GM13976 (cell line): ENCODE measurements at places on chromosomes 5 and 9.

DNA sequence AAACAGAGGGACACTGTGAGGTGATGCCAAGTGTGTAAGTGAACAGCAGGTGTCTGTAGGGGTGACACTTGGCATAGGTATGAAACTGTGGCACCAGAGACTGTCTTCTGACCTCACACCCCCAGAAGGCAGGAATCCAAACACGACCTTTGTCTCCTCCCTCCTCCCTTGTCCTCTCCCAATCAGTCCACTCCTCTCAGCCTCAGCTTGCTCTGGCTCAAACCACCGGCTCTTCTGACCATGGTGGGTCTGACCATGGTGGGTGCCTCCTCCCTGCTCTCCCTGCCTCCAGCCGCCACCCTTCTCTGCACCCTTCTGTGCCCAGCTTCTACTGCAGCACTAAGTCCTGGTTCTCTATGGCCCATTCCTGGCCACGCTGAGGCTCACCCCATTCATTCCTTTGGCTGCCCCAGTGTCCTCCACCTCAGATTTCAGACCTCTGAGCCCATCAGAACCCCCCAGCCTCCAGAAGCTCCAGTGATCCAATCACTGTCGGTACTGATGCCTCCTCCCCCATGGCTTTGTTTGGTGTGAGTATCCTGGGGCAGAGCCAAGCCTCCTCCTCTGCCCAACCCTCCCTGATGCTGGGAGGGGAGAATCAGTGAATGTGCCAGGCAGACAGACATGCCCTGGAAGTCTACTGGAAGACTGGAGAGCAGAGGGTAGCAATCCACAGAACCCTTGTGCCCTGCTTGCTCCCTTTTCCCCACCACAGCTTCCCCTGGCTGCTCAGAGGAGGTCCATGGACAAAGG is 1.7 kb upstream of the ARID3C start:
- DNase-seq = no peak

- no peak for DNase-seq
Observed at GRCh38 chr5:29218138-29218537, 1975.3 kb upstream of the CDH6 start.

DNA sequence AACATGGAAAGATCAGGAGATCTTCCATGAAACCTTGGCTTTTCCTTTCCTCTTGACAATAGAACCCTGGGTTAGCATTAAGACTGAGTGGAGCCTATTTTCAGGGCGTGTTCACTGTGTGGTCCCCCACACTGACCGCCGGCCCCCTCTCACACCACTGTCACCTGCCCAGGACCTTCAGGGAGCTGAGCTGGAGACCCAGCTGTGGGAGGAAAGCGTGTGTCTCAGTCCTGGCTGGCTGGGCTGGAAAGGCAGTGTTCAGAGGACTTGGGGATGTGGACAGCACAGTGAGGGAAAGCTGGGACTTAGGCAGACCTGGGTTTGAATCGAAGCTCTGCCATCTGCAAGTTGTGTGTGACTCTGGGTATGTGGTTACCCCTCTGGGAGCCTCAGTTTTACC is 268.1 kb downstream of the NSG2 start:
- no peak for DNase-seq

GRCh38 chr9:82546136-82546535 is 516.8 kb downstream of the RASEF start:
- no peak for DNase-seq

GRCh38 chr9:75229605-75230332 is 141.5 kb downstream of the OSTF1 start:
- DNase-seq = no peak

DNA sequence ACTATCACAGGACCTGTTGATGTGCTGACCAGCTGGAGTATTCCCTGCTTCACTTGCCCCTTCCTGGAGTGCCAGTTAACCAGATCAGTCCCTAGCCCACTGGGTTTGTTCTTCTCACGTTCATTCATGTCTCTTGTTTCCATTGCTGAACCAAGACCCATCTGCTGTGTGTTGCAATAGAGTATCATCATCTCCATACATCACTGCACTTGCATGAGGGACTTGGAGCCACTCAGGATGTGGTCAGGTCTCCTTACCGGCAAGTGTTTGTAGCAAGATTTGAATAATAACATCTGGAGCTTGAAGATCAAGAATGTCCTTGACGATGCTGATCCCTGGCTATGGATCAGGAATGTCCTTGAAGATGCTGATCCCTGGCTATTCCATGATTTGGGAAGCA is 358.6 kb downstream of the IRX1 start:
- no peak for DNase-seq

GRCh38 chr5:89064054-89064453 is 181.1 kb upstream of the MEF2C start:
- no peak for DNase-seq

- no peak for DNase-seq
Observed at GRCh38 chr9:110753731-110754231, 85.2 kb downstream of the MUSK start.

DNA sequence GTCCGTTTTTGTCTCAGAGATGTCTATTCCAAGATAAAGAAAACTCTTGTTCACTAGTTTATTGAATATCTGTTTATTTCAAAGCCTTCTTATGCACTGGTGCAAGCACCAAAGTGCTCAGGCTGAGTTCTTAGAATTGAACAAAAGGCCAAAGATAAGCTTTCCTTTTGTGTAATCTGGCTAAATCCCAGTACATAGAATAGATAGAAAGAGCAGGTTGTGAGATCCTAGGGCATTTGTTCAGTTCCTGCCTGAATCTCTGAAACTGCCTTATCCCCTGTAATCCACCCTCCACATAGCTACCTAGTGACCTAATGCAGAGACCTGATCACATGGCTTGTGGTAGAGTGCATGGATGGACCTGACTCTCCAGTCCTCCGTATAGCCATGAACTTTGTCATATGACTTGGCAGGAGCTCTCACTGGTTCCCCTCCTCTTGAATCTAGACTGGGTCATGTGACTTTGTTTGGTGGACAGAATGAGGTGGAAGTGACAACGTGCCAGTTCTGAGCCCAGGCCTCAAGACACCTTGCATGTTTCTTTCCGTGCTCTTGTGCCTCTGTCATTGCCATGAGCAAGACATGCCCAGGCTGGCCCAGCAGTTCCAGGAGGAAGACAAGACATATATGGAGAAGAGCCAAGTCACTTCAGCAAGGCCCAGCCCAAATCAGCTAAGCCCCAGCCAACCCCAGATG is 139.3 kb upstream of the SHB start:
- DNase-seq = no peak

DNA sequence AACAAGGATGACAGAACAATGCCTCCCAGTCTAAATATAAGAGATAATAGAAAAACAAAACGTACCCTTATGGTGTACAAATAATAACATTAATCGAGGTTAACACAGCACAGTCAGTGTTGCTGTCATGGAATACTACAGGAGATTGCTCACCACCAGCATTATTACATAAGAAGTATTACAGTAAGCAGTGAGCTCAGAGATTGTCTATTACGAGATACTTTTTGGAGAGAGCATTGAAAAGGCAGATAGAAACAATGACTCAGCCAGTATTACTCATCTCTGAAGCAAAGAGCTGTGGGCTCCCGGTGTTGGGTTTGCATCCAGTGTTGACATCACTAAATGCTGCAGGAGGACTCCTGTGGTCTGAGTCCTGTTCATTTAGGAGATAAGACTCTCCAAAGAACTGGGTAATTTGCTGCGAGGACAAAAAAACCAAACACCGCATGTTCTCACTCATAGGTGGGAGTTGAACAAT is 191.9 kb upstream of the SEMA6A start:
- peak; percentile 57 for DNase-seq

- peak; percentile 78 for DNase-seq
Observed at GRCh38 chr9:21965401-21965951, 28.7 kb downstream of the CDKN2A start.

DNA sequence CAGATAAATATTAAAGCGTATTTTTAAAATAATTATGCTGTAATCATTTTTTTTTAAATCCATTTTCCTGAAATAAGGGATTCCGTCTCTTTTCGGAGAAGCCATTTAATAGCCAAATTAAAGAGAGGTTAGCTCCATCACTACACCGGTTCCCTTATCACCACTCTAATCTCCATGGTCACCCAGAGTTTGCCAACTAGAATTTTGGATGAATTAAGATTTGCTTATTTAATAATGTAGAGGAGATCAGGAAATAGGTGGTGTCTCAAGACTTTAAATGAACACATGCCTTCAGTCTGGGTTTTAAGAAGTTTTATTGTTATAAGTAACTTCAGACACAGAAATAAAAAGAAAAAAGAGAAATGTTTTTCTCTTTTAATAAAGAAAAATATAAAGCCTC is 151.7 kb downstream of the TTC39B start:
- DNase-seq = no peak

GRCh38 chr5:68644971-68645370 is 429.4 kb downstream of the PIK3R1 start:
- DNase-seq = peak; percentile 28

DNA sequence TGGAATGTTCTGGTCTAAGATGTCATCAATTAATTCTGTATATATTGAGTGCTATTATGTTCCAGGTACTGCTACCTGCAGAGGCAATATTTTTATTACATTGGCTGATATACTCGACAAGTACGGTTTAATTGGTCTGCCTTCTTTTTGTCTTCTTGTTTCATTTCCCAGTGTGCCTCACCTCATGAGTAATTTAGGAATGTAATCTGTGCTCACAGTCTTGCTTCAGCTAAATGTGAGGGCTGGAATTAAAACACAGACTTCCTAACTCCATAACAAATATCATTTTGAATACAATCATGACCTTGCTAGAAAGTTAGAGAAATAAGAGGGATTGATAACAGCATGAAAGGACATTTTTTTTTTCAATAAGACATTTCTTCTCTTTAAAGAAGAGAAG is 20.1 kb upstream of the SPINK5 start:
- DNase-seq = no peak

DNA sequence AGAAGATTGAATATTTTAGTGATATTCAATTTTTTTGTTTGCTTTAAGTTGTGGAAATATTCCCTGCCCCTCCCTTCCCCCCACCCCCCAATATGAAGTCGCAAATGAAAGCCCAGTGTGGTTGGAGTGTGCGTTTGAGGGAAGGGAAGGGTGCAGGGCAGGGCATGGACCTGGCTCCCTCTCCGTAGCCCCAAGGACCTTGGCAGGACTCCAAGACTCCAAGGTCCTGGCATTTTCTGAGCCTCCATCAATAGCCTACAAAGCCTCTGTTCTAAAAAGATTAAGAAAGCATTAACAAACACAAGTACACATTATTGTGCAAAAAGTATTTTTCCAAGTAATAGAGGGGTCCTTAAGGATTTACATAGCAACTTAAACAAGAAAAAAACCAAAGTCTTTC is 38.8 kb upstream of the PTPN3 start:
- DNase-seq = no peak

DNA sequence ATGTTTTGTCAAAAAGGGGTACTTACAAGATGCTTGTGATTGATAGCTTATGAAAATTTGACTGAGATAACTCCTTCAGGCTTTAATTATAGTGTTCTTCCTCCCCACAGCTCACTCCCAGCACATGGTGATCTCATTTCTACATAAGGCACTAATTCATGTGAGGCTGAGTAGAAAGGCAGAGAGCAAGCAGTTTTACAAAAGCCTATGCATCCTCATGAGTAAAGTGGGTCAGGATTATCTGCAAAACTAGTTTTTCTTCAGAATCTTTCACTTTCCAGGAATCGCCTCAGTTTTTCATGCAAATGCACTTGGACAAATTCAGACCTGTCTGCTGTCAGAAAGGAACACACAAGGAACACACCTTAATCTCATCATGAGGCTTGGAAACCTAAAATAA is 92.1 kb upstream of the FBN2 start:
- no peak for DNase-seq

DNA sequence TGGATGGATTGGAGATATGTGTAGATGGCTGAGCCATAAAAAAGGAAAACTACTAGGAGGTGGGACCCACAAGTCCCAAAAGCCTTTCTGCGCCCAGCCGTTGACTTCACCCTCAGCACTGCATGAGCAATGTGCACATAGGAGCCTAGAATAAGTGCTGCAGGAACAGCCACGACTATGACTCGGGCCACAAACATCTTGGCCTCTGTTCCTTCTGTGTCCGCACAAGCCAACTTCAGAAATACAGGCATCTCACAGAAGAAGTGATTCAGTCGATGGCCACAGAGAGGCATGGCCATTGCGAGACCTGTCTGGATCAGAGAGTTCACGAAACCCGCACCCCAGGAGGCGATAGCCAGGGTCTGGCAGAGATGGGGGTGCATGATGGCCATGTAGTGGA is 587 bp downstream of the OR2Y1 start:
- DNase-seq = no peak

DNA sequence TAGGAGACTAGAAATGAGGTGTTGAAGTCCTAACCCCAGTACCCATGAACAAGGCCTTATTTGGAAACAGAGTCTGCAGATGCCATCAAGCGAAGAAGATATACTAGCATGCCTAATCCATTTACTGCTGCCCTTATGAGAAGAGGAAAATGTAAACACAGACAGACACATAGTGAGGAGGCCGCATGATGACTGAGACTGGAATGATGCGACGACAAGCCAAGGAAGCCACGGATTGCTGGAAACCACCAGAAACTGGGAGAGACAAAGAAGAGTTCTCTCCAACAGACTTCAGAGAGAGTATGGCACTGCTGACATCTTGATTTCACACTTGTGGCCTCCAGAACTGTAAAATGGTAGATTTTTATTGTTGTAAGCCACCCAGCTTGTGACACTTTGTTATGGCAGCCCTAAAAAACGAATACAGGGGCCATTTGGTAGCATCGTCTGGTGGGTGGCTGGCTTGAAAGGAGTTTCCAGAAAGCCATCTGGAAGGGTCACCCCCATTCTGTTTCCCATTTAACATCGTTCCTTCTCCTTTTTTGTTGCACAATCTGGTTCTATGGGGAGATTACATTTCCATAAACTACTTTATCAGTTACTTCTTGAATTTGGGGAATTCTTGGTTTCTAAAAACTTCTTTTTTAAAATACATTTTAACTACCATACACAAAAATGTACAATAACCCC is 193.1 kb downstream of the HSD17B3 start:
- DNase-seq = no peak

DNA sequence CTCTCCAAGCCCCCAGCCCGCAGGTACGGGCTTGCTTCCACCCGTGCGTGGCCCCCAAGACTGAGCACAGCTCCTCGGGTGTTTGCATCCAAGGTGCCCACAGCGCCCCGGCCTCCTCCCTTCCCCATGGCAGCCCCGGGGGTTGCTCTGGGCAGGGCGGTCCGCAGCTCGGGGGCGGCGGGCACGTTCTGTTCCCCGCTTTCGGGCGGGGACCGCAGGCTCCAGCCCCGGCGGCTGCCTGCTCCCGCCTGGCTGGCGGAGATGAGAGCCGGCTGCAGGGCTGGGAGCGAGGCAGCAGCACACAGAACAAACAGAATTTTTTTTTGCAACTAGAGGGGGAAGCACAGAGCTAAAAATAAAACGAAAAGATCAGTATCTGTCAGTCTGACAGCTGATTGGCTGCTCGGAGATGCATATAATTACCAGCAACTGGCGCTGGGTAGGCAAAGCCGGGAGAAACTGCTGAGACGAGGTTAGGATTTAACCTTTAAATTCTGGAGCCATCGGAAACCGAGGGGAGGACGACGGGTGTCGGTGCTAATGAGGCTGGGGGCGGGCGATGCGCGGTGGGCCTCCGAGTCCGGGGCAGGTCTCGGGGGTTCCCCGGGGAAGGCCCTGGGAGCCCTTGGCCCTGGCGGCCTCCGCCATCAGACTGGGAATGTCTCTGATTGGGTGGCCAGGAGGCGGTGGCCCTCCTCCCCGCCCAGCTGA is 142.7 kb upstream of the IER5L start:
- peak; percentile 86 for DNase-seq
